ENCODE measurements at places on chromosomes 13 and 19.

DNA sequence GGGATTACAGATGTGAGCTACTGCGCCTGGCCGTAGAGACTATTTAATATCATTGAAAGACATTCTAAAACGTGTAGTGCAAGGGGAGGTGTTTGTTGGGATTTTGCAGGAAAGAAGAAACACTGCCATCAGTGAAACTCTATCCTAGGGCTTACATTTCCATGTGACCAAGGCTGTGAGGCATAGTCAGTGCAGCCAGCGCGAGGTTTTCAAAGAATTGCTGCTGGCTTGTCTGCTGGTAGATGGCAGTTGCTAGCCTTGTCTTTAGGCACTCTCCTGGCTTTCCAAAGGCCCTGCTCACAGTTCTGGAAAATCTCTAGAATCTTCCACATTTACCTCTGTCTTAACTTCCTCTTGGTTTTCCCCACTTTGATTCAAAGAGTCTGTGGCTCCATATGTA, 77.5 kb downstream of the GPC6 start:
- DNase-seq = no peak

DNA sequence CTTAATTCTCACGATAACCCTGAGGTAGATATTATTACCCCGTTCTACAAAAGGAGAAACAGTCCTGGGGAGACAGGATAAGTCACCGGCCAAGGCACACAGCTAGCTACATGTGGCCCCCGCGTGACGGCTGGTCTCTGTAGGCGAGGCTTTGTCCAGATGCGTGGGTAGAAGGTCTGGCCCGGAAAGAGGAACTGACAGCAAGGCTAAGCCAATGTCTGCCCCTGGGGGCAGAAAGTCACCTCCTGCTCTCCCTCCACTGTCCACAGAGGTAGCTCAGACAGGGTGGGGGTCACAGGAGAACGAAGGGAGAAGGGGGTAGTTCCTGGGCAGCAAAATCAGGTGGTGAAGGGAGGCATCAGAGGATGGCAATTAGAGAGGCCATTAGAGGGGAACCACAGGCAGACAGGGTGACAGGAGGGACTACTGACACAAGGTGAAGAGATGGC, 1.8 kb downstream of the APOC4 start:
- no peak for DNase-seq

- no peak for DNase-seq
Measured at GRCh38 chr13:46751811-46752635, 44.9 kb downstream of the ESD start.

- no peak for DNase-seq
Measured at GRCh38 chr19:6279620-6279930, 200 bp downstream of the MLLT1 start.

GRCh38 chr19:10206226-10206885, 11.6 kb upstream of the DNMT1 start:
- no peak for DNase-seq
